ENCODE measurements at places on chromosomes 1 and 21.

DNA sequence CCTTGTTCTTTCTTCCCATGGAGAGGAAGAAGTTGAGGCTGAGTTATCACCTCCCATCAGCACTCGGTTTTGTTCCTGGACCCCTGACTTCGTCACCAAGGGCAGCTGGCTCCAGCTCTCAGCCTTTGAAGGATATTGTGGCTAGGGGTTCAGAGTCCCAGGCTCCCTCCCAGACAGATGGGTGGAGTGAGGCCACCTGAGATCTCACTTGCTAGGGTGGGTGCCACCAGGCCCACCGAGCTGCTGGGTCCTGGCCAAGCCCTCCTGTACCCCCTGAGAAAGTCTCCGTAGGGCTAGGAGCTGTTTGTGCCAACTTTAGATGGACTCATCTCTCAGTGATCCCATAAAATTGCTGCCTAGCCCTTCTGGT is 6.9 kb downstream of the MX2 start:
- no peak for DNase-seq

- no peak for DNase-seq
Observed at GRCh38 chr1:40823983-40824382, 38.2 kb downstream of the CITED4 start.

- no peak for DNase-seq
Observed at GRCh38 chr1:34683616-34684015, 71.2 kb upstream of the GJB5 start.

DNA sequence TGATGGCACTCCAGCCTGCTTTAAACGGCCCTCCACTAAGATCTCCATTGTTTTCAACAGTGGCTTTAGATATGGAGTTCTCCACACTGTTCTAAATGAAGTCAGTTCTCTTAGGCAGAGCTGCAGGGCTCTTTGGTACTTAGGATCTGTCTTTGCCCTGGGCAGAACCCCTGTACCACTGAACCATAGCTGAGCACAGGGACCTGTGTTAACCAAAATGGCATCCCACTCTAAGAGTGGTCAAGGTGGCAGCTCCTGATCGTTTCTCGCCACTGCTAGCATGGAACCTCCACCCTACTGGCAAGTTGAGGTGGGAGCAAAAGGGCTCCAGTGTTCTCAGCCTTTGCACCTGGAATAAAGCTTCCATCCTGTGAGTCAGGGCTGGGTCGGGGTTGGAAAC is 186.7 kb downstream of the TM2D1 start:
- no peak for DNase-seq

GRCh38 chr1:8213676-8214075 is 104.2 kb upstream of the SLC45A1 start:
- DNase-seq = no peak

GRCh38 chr1:151003180-151003579 is 3.5 kb downstream of the MINDY1 start:
- DNase-seq = peak; percentile 66

GRCh38 chr1:92748138-92748537 is 36.8 kb downstream of the EVI5 start:
- no peak for DNase-seq
